Esophagus squamous epithelium (tissue), 5 donors: ENCODE measurements at places on chromosomes 12 and 14.
A peak's percentile ranks its signal among the peaks of the same experiment; 100 is the strongest.

GRCh38 chr12:27020761-27021160 lies 1.6 kb upstream of the MED21 start:
- no peak overlapping the region for H3K4me3 ChIP-seq
- H3K27me3 ChIP-seq = no peaks in the 10 kb centered on the region
- no peak overlapping the region for H3K27ac ChIP-seq
- peaks cover 71% of the 10 kb centered on the region for H3K4me1 ChIP-seq
- no peaks in the 10 kb centered on the region for H3K36me3 ChIP-seq
- DNase-seq = no peak

GRCh38 chr14:104434214-104435076 lies 145.1 kb upstream of the C14orf180 start:
- no peak for DNase-seq
- H3K27me3 ChIP-seq = no peaks in the 10 kb centered on the region
- H3K27ac ChIP-seq = no peak overlapping the region
- no peaks in the 10 kb centered on the region for H3K4me1 ChIP-seq

- no peaks in the 10 kb centered on the region for H3K4me1 ChIP-seq
- no peaks in the 10 kb centered on the region for H3K27me3 ChIP-seq
- DNase-seq = no peak
- H3K27ac ChIP-seq = no peak overlapping the region
Measured at GRCh38 chr12:108075561-108075960, 53.5 kb upstream of the WSCD2 start.

GRCh38 chr12:116172224-116172849 lies 105.2 kb downstream of the MED13L start:
- H3K27me3 ChIP-seq = no peaks in the 10 kb centered on the region
- no peaks in the 10 kb centered on the region for H3K36me3 ChIP-seq
- no peak overlapping the region for H3K27ac ChIP-seq
- H3K4me3 ChIP-seq = no peak overlapping the region
- DNase-seq = no peak

DNA sequence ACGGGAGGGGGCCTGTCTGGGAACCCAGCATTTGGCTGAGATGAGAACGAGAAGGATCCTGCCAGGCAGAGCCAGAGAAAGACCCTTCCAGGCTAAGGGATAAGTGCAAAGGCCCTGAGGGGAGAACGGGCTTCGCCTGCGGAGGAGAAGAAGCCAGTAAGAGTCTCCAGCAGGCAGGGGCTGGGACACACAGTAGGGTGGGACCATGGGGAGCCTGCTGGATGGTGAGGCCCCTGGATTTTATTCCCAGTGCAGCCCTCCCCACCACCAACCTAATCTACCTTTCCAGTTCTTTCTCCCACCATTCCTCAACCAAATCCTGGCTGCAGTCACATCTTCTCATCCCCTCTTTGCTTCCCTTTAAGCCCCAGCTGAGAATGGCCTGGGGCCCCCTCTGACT lies 12.6 kb downstream of the RAPGEF3 start:
- peaks cover 49% of the 10 kb centered on the region for H3K36me3 ChIP-seq
- no peaks in the 10 kb centered on the region for H3K27me3 ChIP-seq
- H3K4me1 ChIP-seq = peaks cover 8% of the 10 kb centered on the region
- H3K4me3 ChIP-seq = no peak overlapping the region

DNA sequence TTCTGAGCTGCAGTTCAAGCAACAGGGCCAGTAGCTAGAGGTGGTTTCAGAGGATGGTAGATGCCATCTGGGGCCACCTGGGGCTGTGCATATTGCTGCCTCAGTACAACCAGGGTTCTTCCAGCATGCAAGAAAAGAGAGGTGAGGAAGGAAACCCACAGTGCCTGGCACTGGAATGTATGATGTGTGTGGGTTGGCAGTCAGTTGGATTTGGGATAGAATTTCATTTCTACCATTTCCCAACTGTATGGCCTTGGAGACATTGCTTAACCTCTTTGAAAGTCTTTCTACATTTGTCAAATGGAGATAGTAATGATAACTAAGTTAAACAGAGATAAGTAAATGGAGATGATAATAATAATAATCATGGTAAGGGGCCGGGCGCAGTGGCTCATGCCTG lies 10.2 kb upstream of the LRRC10 start:
- no peaks in the 10 kb centered on the region for H3K27me3 ChIP-seq
- DNase-seq = no peak
- no peaks in the 10 kb centered on the region for H3K4me1 ChIP-seq
- H3K4me3 ChIP-seq = no peak overlapping the region
- H3K36me3 ChIP-seq = no peaks in the 10 kb centered on the region

DNA sequence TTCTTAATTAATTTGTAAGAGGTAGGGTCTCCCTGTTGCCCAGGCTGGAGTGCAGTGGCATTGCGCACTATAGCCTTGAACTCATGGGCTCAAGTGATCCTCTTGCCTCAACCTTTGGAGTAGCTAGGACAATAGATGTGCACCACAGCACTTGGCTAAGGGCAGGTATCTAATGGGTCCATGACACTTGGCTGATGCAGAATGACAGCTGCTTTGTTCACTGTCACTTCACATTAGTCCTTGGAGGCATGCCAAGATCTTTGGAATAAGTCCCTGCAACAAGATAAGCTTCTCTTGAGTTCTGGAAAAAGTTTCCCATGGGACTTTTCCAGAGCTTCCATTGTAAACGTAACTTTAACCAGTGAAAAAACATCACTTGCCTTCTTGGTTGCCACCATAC lies 23.4 kb downstream of the COQ6 start:
- peaks cover 15% of the 10 kb centered on the region for H3K36me3 ChIP-seq
- H3K4me3 ChIP-seq = no peak overlapping the region
- no peaks in the 10 kb centered on the region for H3K27me3 ChIP-seq
- no peak for DNase-seq

DNA sequence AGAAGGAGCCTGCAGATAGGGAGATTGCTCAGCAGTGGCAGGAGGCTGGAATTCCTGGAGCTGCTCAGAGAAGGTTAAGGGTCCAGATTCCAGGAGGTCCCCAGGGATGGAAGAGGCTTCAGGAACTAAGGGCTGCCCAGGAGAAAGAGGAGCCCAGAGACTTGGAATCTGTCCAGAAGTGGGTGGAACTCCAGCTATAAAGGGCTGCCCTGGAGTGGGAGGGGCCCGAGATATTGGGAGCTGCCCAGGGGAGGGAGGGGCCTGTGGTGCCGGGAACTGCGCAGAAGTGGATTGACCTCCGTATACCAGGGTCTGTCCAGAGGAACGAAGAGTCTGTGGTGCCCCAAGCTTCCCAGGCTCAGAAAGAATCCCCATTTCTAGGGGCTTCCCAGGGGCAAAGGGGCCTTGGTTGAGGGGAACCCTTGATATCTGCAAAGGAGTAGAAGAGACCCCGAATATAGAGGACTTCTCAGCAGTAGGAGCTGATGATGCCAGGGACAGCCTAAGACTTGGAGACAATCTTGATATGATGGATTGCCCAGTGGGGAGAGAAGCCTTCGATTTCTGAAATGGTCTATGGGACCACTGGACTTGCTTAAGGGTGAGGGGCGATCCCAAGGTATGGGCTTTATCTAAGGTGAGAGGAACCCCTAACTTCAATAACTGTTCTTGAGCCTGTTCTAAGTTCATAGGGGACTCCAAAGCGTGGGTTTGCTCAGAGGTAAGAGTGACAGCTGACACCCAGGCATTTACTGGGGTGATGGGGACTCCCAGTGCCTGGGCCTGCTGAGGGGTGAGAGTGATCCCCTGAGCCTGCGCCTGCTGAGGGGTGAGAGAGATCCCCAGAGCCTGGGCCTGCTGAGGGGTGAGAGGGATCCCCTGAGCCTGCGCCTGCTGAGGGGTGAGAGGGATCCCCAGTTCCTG lies 45.0 kb downstream of the FAM186A start:
- H3K27ac ChIP-seq = no peak overlapping the region
- DNase-seq = no peak
- no peak overlapping the region for H3K4me3 ChIP-seq
- H3K4me1 ChIP-seq = peaks cover 19% of the 10 kb centered on the region
- H3K27me3 ChIP-seq = no peaks in the 10 kb centered on the region
- H3K36me3 ChIP-seq = no peaks in the 10 kb centered on the region

GRCh38 chr14:104461676-104462449 lies 117.7 kb upstream of the C14orf180 start:
- H3K4me1 ChIP-seq = peaks cover 15% of the 10 kb centered on the region
- no peak for DNase-seq
- peaks cover 6% of the 10 kb centered on the region for H3K27me3 ChIP-seq

- peak overlapping the region; percentile 84 for H3K27ac ChIP-seq
Measured at GRCh38 chr12:88036353-88036965, 7.3 kb upstream of the C12orf50 start.

DNA sequence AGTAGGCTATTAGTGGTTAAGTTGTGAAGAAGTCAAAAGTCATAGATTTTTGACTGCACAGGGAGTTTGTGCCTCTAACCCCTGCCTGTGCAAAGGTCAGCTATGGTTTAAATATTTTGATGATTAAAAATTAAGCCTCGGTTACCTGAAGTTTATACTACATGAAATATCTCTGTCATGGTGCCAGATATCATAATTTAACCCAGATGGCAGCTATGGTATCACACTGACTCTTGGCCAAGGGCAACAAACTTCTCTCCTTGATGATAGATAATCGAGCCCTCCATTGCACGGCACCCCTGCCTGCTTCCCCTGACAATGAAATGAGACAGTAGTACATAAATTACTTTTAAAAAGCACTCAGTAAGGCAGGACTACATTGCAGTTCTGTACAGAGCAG lies 80.8 kb downstream of the SLC35F4 start:
- H3K27me3 ChIP-seq = no peaks in the 10 kb centered on the region
- no peaks in the 10 kb centered on the region for H3K4me1 ChIP-seq
- no peak overlapping the region for H3K27ac ChIP-seq

- peaks cover 18% of the 10 kb centered on the region for H3K4me1 ChIP-seq
- DNase-seq = no peak
- no peak overlapping the region for H3K4me3 ChIP-seq
- H3K27ac ChIP-seq = no peak overlapping the region
- H3K27me3 ChIP-seq = no peaks in the 10 kb centered on the region
Measured at GRCh38 chr14:75059642-75060041, 4.2 kb downstream of the ACYP1 start.

DNA sequence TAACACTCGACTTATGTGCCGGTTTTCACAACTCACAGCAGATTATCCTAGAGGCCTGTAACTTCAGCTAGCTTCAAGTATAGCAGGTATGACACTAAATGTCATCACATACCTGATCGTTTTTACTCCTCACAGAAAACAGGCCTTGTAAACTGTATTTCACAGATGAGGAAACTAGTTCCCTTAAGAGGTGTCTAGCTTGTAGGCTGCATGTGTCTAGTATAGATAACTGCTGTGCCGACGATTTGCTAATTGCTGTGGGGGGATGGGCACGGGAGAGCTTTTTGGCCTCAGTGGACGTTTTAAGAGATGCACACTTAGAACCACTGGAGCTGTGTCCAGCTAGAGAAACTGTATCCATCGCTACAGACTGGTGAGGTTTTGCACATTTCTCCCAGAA lies 78.8 kb downstream of the PAPOLA start:
- H3K27ac ChIP-seq = no peak overlapping the region
- no peaks in the 10 kb centered on the region for H3K27me3 ChIP-seq

DNA sequence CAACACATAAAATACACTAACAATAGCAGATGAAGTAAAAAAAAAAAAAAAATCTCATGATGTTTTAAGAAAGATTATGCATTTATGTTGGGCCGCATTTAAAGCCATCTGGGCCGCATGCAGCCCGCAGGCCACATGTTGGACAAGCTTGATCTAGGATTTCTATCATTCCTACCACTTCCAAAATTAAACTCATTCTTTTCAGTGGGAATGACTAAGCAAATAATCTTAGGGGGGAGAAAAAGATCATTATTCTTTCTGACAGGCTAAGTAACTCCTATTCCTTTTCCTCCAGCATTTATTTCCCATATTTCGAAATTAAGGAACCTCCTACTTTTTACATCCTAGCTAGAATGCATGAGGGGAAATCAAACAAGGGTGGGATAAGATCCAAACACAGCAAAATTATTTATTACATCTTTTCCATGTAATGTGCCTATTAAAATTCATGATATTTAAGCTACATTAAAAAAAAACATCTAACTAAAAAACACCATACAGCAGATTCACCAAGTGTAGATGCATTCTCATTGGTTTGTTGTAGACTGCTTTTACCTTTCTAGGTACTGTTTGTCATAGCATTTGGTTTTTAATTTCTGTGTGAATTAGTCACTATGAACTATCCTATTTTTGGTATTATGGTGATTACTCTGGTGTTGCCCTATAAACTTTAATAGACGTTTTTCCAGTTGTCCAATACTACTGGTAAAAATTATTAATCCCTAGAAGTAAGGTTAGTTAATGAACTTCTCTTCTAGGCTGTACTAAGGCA lies 76.1 kb downstream of the RASSF8 start:
- H3K36me3 ChIP-seq = no peaks in the 10 kb centered on the region
- no peaks in the 10 kb centered on the region for H3K27me3 ChIP-seq
- H3K27ac ChIP-seq = no peak overlapping the region
- H3K4me3 ChIP-seq = no peak overlapping the region

DNA sequence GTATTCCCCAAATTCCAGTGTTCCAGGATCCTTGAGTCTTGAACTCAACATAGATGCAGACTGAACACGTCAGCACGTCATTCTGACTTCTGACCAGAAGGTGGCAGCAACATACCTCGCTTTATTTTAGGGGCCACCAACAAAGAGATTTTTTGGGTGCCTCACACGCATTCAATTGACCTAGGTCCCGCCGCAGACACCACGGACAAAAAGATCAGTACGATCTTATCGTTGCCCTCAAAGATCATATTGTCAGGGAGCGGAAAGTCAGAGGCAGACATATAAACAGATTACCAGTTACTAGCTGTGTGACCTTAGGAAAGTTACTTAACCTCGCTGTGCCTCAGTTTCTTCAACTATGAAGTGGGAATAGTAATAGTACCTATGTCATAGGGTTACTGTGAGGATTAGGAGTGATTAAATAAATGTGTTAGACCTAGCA lies 6.5 kb upstream of the PRPH start:
- no peak overlapping the region for H3K27ac ChIP-seq
- H3K4me3 ChIP-seq = no peak overlapping the region
- peaks cover 8% of the 10 kb centered on the region for H3K4me1 ChIP-seq
- DNase-seq = no peak

DNA sequence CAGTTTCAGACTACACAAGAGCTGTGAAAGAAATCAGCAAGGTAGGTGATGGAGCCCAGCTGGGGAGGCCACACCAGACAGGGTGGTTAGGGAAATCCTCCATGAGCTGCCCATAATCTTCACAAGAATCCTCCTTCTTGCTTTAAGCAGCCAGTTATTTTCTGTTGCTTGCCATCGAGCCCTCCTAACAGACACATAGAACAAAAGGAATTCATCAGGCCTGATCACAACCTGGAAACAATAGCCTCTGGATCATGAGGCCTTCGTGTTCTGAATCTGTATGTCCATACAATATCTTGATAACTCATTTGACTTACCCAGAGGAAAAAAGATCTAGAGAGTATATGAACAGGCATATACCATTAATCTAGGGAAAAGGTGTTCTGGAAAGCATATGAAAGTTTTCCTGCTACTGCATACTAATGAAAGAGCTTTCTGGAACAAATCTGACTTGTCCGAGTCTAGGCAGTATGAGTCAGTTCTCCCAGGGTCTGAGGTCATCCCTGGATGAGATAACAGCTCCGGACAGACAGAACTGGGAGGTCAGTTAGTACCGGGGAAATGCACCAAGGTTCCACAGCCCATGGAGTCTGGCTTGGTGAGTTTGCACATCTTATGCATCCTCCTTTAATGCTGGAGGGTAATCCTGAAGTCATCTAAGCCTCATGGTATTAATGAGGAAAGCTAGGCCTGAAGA lies 52.8 kb upstream of the ELK3 start:
- H3K27me3 ChIP-seq = no peaks in the 10 kb centered on the region
- no peak overlapping the region for H3K4me3 ChIP-seq
- no peak for DNase-seq
- no peaks in the 10 kb centered on the region for H3K36me3 ChIP-seq
- no peaks in the 10 kb centered on the region for H3K4me1 ChIP-seq
